Liver (tissue), 10 donors: ENCODE measurements at places on chromosomes 1 and 21. TPM values are rescaled to one million over a fixed set of nuclear protein-coding genes. Genes with fewer than 3 reads are reported as not detected.

- DNase-seq: no peak
- H3K36me3 ChIP-seq: no peaks in the 10 kb centered on the region
- H3K27me3 ChIP-seq: peaks cover 3% of the 10 kb centered on the region
- no peak overlapping the region for H3K27ac ChIP-seq
Observed at GRCh38 chr1:163412221-163412620, 90.5 kb downstream of the NUF2 start.

- no peak overlapping the region for H3K4me3 ChIP-seq
- H3K36me3 ChIP-seq: no peaks in the 10 kb centered on the region
- H3K27ac ChIP-seq: no peak overlapping the region
- H3K27me3 ChIP-seq: no peaks in the 10 kb centered on the region
Observed at GRCh38 chr1:232037774-232038388, 411.3 kb downstream of the DISC1 start.

GRCh38 chr21:34865400-34866241 is 183.5 kb downstream of the RUNX1 start:
- peak; percentile 40 for DNase-seq
- peak overlapping the region; percentile 4 for H3K27ac ChIP-seq
- no peaks in the 10 kb centered on the region for H3K36me3 ChIP-seq
- H3K4me1 ChIP-seq: no peaks in the 10 kb centered on the region
- H3K4me3 ChIP-seq: no peak overlapping the region

DNA sequence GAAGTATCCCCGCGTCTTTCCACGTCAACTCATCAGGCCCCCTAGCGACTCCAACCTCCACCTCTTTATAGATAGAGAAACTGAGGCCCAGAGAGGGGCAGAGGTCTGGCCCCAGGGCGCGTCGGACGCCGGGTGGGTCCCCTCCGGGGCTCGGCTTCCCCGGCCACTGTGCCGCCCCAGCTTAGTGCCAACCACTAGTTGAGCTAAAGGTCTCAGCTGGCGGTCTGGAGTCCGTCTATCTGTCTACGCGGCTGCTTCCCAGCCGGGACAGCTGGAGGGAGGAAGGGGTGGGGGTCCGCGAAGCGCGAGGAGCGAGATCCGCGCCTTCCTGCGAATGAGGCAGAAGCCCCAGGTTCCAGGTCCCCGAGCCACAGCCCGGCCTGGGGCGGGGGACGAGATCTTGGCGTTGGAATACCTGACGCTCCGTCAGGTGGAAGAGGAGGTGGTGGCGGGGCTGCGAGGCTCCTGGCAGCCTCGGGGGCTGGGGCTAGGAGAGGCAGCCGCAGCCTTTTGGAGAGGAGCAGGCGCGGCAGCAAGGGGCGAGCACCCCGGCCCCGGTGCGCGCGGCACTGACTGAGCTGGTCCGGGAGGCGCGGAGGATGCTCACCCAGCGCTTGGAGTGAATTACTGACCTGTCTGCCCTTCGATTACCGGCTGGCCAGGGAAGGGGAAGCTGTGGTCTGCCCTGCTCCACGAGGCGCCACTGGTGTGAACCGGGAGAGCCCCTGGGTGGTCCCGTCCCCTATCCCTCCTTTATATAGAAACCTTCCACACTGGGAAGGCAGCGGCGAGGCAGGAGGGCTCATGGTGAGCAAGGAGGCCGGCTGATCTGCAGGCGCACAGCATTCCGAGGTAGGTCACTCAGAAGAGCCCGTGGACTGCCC is 937 bp downstream of the PODN start:
- H3K4me1 ChIP-seq: peaks cover 7% of the 10 kb centered on the region
- peak; percentile 31 for DNase-seq
- H3K27me3 ChIP-seq: no peaks in the 10 kb centered on the region
- no peaks in the 10 kb centered on the region for H3K36me3 ChIP-seq

DNA sequence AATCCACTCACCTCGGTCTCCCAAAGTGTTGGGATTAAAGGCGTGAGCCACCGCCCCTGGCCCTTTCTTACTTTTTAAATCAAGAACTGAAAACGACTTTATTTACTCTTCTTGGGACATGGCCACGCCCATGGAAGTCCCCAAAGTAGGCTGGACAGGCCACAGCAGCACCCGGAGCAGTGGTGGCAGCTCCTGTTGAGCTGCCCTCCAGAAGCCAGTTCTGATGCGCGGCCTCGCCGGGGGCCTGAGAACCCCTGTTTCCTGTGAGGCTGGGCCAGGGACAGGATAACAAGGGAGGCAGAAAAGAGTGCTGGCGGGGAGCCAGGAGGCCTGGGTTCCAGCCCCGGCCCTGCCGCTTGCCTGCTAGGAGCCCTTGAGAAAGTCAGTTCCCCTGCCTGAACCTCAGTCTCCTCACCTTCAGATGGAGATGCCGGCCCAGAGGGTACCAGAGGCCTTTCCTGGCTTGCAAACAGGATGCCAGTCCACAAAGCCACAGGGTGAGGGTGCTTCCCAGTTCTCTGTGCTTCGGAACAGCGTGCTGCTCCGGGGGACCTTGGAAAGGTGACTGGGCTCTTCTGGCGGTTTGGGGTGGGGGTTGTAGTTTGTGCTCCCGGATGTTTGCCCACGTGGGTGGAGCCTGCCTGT is 59.4 kb downstream of the RUNX3 start:
- H3K4me3 ChIP-seq: no peak overlapping the region
- no peak overlapping the region for H3K27ac ChIP-seq
- DNase-seq: no peak
- no peaks in the 10 kb centered on the region for H3K36me3 ChIP-seq

TNFSF18 gene
- polyA plus RNA-seq: not detected
